ENCODE measurements at places on chromosomes 5 and 9.
A peak's percentile ranks its signal among the peaks of the same experiment; 100 is the strongest.

DNA sequence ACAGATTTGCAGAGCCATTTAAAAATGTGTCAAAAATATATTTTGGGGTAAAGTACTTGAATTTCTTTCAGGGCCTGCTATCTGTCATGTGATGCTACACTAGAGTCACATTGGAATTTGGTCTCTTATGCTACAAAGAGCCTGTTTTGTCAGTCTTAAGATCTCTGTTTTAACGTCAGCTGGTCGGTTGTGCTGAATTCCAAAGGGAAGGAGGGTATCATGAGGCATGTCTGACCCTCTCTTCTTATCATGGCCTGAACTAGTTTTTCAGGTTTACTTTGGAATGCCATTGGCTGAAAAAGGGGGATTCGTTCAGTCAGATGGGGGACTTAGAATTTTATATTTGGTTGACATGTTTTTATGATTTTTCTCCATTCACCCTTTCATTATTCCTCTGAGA is 290.6 kb downstream of the CD180 start:
- DNase-seq = no peak

- DNase-seq = no peak
Measured at GRCh38 chr5:137607771-137608170, 108.6 kb upstream of the SPOCK1 start.

GRCh38 chr9:119736491-119737454 is 367.5 kb upstream of the BRINP1 start:
- no peak for DNase-seq

DNA sequence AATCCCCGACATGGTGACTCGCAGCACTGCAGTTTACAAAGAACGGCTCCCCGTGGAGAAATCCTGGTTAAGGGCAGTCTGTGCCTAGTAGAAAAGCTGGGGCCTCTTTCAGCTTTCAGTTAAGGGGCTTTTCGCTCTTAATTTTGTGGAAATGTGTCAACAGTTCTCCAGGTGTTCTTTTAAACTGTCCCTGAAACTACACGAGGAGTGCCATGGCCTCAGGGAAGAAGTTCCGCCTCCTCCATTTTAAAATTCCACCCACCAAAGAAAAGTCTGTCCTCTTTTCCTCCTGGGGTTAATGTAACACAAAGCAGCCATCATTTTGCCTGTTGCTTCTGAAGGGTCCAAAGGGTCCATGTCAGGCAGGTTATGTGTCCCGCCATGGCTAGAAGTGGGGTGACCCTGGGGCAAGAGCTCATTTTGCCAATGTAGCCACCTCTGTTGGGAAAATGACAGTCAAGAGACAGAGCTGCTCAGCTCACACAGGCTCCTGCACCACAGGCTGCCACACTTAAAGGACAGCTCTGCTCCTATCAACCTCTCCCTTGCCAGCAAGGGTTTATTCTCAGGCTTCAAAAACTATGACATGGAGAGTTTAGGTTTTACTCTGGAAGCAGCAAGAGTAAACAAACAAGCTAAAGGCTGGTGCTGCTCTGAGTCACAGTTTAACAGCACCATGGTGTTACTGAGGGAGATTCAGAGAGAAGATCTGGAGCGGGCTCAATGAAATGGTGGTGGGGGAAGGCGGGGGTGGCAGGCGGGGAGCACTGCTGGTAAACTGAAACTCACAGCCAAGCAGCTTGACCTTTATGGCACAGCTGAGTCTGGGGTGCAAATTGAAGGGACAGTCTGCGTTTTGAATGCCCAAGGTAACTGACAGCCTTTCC is 3.2 kb downstream of the WHRN start:
- peak; percentile 45 for DNase-seq

DNA sequence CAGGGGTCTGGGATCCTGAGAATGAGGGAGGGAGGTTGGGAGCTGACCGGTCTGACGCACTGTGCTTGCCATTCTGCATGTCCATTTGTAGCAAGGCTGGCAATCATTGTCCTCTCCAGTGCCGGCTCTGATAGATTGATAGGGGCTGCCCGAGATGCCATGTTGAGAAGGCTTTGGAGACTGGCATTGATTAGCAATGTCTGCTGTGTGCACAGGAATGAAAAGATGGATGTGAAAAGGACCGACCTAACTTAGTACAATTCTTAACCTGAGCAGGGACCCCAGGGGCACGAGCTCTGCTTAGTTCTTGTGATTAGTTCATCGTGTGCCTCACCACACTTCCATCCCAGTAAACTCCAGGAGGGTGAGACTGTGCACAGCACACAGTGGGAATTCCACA is 17.0 kb downstream of the NEK6 start:
- no peak for DNase-seq

DNA sequence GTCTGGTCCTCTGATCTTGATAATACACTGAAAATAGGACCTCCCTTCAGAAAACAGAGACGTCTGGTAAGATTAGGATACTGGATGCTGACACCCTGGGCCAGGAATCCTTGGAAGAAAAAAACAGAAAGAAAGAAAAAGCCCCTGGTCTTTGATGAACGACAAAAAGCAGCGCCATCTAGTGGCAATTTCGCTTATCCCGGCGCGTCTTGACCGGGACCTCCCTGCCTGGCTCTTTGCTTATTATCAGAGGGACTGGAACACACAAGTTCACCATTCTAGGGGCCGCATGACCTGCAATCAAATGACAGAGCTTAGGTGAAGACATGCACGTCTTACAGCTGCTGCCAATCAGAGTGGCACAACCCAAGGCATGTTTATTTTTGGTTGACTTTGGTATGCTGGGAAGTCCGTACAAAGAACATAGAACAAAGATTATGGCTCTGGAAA is 114.9 kb upstream of the NFIB start:
- no peak for DNase-seq

DNA sequence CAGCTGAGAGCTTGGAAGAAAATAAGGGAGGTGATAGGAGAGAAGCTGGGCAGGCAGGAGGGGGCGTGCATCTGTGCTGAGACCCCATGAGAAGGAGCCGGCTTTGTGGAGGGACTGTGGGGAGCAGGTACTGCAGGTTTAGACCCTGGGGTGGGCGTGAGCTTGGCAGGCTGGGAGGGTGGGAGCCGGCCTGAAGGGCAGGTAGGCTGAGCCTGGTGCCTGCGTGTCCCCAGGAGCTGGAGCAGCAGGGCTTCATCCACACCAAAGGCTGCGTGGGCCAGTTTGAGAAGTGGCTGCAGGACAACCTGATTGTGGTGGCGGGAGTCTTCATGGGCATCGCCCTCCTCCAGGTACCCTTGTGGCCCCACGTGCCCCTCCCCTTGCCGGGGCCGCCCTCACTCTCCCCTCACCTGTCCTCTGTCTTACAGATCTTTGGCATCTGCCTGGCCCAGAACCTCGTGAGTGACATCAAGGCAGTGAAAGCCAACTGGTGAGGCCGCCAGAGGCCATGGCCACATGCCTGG is 9.2 kb downstream of the TSPAN17 start:
- DNase-seq = no peak

Data from smooth muscle cell of the brain vasculature (primary cell).